ENCODE measurements at places on chromosomes 4 and X.

- no peak overlapping the region for H3K27ac ChIP-seq
- H3K27me3 ChIP-seq, result no peaks in the 10 kb centered on the region
- peak overlapping the region; percentile 82 for H3K4me3 ChIP-seq
- no peak for DNase-seq
- H3K4me1 ChIP-seq, result peaks cover 12% of the 10 kb centered on the region
Observed at GRCh38 chrX:48509619-48510018, 827 bp downstream of the PORCN start.

DNA sequence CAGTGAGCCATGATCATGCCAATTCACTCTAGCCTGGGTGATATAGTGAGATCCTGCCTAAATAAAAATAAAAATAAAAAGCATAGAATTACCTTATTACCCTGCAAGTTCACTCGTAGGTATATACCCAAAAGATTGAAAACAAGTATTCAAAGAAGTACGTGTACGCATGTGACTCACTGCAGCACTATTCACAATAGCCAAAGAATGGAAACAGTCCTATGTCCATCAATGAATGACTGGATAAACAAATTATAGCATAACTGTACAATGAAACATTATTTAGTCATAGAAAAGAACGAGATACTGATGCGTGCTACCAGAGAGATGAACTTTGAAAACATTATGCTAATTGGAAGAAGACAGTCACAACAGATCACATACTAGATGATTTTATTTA, 204.6 kb upstream of the DIAPH2 start:
- no peaks in the 10 kb centered on the region for H3K4me1 ChIP-seq
- no peak overlapping the region for H3K27ac ChIP-seq
- H3K4me3 ChIP-seq, result no peak overlapping the region
- no peak for DNase-seq
- no peaks in the 10 kb centered on the region for H3K27me3 ChIP-seq

DNA sequence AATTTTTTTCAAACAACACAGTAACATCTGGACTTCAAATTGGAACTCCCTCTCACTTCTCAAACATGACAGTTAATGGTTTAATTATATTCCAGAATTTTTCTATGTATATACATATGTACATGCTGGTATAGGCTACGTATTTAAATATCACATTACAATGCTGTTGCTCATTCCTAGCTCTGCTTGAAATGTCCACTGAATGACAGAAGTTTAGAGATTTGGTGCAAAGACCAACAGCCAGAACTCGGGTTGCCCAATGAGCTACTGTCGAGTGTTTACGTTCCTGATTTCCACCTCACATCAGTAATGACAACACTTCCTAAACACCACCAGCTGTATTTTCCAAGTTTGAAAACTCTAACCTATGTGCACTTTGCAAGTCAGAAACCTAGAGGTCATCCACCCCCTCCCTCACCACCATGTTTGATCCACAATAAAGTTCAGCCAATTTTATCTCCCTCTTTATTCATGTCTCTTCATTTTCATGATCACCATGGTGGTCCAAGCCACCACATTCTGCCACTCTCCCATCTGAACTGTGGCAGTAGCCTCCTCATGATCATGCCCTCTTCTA, 49.3 kb upstream of the RPL34 start:
- H3K4me3 ChIP-seq, result no peak overlapping the region
- no peaks in the 10 kb centered on the region for H3K36me3 ChIP-seq
- no peak for DNase-seq
- peaks cover 9% of the 10 kb centered on the region for H3K4me1 ChIP-seq

DNA sequence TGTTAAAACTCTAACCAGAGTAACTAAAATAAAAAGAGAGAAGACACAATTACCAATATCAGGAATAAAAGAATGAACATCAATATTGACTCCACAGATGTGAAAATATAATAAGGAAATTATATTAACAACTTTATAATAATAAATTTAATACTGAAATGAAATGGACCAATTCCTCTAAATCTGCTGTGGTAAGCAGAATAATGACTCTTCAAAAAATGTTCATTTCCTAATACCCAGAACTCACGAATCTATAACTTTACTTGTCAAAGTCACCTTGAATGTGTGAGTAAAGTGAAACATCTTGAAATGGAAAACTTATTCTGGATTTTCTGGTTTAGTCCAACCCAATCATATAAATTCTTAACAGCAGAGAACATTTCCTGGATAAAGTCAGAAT, 1391.1 kb downstream of the FAM133A start:
- no peak overlapping the region for H3K27ac ChIP-seq
- no peaks in the 10 kb centered on the region for H3K27me3 ChIP-seq
- H3K4me1 ChIP-seq, result peaks cover 9% of the 10 kb centered on the region
- H3K36me3 ChIP-seq, result no peaks in the 10 kb centered on the region

GRCh38 chrX:47662144-47662657, 3.2 kb upstream of the UXT start:
- H3K27me3 ChIP-seq, result no peaks in the 10 kb centered on the region
- no peak for DNase-seq
- H3K27ac ChIP-seq, result peak overlapping the region; percentile 37
- peaks cover 19% of the 10 kb centered on the region for H3K4me1 ChIP-seq

DNA sequence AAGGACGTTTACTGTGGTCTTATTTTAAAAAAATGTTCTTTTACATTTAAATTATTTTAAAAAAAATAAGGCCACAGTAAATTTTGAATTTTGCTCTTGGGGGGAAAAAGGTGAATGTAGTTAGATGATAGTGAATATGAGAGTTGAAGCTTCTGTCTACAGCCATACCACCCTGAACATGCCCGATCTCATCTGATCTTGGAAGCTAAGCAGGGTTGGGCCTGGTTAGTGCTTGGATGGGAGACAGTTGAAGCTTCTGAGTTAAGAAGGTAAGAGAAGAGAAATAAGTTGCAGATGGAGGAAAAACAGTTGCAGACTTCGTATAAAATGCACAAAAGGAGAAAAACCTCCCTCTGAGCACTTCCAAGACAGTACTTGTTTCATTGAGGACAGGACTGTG, 115.6 kb upstream of the NR3C2 start:
- no peaks in the 10 kb centered on the region for H3K36me3 ChIP-seq
- no peaks in the 10 kb centered on the region for H3K4me1 ChIP-seq
- H3K27me3 ChIP-seq, result no peaks in the 10 kb centered on the region
- no peak for DNase-seq

DNA sequence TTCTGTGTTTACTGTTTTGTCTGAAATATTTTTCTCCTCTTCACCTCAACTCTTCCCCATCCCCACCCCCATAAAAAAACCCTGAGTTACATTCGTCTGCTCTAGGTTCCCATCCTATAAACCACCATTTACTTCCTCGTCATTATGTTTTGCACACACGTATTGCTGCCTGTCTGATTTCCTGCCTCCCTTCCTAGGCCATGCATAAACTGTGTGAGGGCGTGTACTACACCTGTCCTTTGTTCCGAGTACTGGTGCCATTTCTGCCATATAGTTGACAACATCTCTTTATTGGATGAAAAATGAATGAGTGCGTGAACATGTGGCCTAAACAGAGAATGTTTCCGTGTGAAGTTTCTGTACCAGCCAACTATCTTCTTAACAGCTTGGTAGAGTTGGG, 258.5 kb upstream of the FAT1 start:
- H3K27ac ChIP-seq, result no peak overlapping the region
- H3K27me3 ChIP-seq, result no peaks in the 10 kb centered on the region
- no peak for DNase-seq
- H3K4me1 ChIP-seq, result peaks cover 19% of the 10 kb centered on the region

GRCh38 chr4:122015203-122015602, 63.3 kb upstream of the TRPC3 start:
- no peak for DNase-seq
- H3K36me3 ChIP-seq, result no peaks in the 10 kb centered on the region
- H3K4me1 ChIP-seq, result no peaks in the 10 kb centered on the region
- H3K27me3 ChIP-seq, result peaks cover 38% of the 10 kb centered on the region
